Lung microvascular endothelial cell (primary cell): ENCODE measurements at places on chromosomes 7 and 10.

DNA sequence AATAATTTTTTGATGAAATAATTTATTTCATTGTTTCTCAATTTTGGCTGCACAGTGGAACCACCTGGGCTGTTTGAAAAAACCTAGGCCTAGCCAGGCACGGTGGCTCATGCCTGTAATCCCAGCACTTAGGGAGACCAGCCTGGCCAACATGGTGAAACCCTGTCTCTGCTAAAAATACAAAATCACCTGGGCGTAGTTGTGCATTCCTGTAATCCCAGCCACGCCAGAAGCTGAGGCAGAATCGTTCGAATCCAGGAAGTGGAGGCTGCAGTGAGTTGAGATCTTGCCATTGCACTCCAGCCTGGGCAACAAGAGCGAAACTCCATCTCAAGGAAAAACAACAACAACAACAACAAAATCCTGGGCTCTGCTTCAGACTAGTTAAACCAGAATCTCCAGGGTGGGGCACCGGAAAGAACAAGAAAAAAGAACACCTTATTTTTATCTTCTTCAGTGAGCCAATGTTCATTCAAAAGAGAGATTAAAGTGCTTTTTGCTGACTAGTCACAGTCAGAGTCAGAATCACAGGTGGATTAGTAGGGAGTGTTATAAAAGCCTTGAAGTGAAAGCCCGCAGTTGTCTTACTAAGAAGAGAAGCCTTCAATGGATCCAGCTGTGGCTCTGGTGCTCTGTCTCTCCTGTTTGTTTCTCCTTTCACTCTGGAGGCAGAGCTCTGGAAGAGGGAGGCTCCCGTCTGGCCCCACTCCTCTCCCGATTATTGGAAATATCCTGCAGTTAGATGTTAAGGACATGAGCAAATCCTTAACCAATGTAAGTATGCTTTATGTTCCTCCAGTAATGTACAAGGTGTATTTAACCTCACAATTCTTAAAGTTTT is at the start of gene CYP2C18:
CYP2C18 (plus strand) TSS at position 516 of the 841 bp plus-strand sequence; CDS start at position 607, 91 bp downstream.
- DNase-seq, result no peak

GRCh38 chr7:1278543-1278942 is 45.9 kb downstream of the UNCX start:
- DNase-seq, result no peak

DNA sequence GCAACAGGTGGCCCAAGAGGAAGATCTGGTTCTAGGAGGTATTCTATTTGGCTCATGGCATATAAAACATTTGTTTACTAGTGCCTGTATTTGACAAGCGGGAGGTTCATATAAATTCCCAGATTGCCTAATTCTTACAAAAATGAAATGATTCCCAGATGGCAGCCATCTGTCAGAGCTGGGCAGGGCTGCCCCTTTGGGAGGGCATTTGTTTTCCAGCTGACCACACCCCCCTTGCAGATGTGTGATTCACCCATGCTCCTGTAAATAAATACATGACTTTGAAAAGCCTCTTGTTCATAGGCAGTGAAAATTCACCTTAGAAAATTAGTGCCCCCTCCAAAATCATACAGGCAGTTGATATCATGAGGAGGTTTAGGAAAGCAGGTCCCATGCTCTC is 8.6 kb downstream of the VWC2 start:
- no peak for DNase-seq

DNA sequence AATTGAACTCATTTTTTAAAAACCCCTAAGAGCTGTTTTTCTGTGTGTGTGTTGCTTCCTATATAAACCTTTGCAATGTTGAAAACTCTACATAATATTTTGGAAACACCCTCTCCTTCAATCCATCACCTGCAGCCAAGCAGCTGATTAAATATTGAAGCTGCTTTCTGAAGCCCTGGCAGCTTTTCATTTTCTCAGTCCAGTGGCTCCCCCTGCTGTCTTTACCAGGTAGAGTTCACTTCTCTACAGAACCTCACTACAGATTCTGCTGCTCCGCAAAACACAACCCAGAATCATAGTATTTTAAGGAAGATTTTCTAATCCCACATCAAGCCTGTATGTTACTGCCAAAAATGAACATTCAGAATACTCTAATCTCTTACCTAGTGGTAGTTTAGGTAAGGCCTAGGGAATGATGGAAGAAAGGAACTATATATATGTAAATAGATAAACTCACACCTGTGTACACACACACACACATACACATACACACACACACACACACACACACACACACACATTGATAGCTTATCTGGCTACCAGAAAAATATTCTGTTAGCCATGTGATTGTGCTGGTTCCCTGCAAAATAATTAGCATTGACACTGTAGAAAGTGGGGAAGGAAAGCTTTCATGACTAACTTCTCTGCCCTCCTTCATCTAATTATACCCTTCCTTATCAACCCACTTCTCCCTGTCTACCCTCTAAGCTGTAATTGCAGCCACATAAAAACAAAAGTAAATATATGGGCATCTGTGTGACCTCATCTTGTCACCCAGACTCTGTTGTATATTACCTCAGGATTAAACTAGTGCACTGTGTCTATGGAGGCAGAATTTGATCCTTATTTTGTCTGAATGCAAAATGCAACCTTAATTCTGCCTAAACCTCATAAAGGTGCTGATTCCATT is 229.5 kb upstream of the FZD1 start:
- peak; percentile 49 for DNase-seq

- no peak for DNase-seq
These were observed 16.4 kb downstream of the TNRC18 start for GRCh38 chr7:5406957-5407945.

GRCh38 chr10:132994185-132994796 is 51.9 kb upstream of the CFAP46 start:
- DNase-seq, result peak; percentile 10

DNA sequence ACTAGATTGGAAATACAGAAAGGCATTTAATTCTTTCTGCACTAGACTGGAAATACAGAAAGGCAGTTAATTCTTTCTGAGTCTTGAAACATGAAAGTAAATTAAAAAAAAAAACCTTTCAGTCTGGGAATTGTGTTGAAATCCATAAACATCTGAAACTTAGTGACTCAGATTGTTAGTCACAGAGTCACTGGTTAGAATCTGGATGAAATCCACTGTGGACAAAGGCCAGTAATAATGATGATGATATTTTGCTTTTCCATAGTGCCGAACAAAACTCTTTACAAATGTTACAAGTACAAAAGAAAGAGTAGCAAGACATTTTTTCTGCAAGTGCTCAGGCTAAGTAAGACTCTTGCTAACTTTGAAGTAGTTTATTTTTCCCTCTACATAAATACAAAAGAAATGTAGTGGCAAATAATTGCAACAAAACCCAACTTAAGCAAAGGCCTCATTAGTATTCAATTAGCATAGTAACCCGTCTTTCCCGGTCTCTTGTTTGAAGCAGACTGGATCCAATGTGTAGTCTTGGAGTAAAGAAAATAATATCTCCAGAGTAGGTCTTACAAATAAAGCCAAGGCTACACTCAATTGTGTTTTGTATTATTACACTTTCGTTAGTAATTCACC is 5.8 kb upstream of the PRTFDC1 start:
- DNase-seq, result peak; percentile 87

DNA sequence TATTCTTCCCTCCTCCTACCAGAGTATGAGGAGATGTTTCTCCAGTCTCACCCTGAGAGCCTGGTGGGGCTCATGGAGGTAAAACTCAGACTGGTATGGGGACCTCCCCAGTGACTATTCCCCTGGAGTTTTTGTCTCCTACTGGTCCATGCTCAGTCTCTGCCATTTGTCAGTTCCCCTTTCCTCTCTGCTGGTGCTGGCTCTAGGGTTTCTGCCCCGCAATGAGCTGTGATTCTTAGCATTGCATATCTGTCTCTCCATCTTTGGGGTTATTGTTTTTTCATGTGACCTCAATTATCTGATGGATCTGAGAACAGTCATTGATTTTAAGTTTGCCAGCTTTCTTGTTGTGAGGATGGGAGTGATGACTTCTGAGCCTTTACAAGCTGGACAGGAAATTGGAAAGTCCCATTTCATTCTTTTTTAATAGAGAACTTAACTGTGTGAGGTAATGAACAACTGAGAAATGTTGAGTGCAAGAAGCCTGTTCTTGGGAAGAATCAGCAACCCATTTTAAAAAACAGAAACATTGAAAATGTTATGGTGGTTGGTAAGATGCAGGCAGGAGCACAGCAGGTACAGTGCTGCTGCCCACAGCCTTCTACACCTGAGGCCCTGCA is 26.9 kb downstream of the NACAD start:
- DNase-seq, result no peak

- no peak for DNase-seq
These were observed 65.5 kb downstream of the OSBPL3 start for GRCh38 chr7:24914465-24914859.

GRCh38 chr7:90579181-90579688 is 16.9 kb upstream of the CDK14 start:
- no peak for DNase-seq
